ENCODE measurements at places on chromosomes 6 and 20.

GRCh38 chr20:32718749-32719348 is 24.4 kb downstream of the COMMD7 start:
- DNase-seq = no peak

DNA sequence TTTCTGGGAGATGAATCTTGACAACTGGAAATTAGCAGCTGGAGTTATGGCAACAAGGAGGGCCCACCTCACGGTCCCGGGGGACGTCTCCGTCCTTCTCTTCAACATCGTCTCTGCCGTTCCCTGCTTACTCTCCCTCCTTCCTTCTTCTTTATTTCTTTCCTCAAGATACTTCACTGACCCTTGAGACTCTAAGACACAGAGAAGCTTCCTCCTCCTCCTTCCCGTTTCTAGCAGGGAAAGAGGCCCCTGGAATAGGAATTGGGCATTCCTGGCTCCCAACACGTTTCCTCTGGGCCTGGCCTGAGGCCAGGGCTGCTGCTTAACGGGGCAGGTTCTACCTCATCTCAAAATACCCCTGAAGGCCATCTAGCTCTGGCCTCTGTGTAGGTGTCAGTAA is 189.9 kb upstream of the GMDS start:
- DNase-seq = no peak

DNA sequence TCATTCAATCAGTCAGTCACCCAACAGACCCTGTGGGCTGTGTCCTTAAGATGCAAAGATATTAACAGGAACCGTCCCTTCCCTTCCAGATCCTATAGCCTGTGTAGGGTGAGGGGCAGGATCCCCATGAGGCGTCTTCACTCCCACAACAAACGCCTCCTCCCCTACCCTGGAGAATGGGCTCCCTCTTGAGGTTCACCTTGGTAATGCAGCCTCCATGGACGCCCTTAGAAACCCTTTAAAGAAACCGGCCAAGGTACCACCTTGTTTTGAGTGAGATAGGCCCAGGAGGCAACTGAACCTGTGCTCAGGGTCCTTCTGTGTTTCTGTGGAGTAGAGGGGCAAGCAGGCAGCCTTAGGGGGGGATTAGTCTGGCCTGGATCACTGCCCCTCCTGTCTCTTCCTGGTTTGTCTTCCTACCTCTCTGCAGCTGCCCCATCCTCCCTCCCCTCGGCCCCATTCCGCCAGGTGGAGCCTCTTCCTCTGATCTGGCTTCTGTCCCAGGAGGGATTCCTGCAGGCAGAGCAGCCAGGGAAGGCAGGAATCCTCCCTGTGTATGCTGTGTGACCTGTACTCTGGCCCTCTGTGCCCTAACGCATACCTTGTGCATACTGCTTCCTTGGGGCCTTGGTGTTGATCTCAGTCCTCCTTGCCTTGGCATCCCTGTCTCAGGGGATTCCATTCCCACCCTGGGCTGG is 6.6 kb upstream of the GUCA1A start:
- peak; percentile 42 for DNase-seq

- DNase-seq = no peak
Observed at GRCh38 chr20:2135013-2135412, 33.4 kb downstream of the STK35 start.

GRCh38 chr20:52748285-52748932 is 223.7 kb upstream of the TSHZ2 start:
- DNase-seq = no peak

DNA sequence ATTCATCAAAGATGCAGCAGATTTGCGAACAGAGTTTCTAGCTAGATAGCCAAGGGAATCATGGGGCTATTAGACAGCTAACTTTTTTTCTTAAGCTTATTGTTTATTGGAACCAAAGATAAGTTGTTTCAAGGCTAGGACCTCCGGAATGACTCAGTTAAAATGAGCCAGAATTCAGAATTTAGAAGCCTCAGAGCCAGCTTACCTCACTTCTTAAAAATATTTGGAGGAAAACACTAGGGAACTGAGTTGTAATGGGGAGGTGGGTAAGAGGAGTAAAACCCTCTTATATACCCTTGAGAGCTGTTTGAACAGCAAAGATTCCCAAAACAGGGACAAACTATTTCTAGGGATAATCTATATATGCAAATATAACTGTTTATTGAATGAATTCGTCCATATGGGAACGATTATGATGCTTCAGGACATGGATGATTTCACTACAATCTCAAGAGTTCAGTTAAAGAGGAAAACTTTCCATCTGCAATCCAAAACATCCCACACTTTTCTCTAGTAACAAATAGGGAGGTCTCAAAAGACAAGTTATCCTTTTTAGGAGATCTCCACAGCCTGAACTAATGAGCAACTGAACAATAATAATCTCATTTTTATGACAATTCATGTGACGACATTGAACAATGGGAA is 12.6 kb upstream of the CARMIL1 start:
- no peak for DNase-seq

DNA sequence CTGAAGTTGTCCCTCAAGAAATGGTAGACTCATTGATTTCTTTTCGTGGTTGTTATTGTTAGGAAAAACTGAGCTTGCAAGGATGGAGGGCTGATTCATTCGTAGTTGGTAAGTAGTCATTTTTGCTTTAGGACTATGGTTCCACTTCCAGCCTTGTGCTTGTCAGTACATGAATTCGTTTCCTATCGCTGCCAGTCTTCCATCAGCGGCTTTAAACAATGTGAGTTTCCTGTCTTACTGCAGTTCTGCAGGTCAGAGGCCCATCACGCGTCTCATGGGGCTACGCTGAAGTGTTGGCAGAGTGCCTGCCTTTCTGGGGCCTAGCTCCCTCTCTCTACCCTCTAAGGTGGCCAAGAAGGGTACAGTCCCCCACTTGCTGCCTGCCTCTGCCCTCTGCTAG is 11.4 kb upstream of the MDFI start:
- no peak for DNase-seq

DNA sequence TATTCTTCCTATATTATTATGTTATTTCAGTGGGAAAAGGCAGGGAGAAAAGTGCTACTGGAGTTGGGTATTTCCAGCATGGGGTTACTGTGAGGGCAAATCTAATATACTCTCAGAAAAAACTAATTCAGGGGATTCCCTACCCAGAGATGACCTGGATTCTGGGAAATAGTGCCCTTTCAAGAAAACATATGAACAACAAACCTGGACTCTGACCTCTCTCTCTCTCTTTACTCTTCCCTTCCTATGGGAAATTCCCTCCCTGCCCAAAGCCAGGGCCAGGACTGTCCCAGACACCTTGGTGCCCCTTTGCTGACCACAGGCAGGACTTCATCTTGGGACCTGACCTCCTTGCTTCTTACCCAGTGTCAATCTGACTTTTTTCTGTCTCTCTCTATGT is 1.6 kb upstream of the UBD start:
- DNase-seq = no peak

- DNase-seq = no peak
Observed at GRCh38 chr6:105587349-105588122, 184.7 kb upstream of the PREP start.

- no peak for DNase-seq
Observed at GRCh38 chr6:119562168-119562567, 212.6 kb upstream of the MAN1A1 start.

DNA sequence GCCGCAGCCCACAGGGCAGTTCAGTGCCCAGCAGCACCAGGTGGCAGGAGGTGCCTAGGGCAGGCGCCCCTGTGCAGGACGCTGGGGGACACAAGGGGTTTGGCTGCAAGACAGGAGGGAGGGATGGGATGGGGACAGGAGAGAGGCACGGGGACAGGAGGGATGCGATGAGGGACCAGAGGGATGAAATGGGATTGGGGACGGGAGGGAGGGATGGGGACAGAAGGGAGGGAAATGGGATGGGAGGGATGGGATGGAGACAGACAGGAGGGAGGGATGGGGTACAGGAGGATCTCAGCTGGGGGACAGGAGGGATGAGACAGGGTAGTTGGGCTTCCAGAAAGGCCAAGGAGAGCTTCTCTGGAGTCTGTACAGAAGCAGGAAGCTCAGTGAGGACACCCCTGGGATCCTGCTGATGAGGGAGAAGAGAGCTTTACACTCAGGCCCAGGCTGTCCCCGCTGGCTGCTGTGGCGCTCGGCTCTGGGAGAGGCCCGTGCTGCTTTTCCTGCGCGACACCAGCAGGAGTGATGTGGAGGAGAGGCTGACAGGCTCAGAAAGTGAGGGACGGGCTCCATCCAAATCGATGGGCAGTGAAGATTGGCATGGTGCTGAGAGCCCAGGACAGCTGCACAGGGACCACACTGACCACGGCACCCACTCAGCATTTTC is 400.8 kb downstream of the SMOC2 start:
- no peak for DNase-seq

DNA sequence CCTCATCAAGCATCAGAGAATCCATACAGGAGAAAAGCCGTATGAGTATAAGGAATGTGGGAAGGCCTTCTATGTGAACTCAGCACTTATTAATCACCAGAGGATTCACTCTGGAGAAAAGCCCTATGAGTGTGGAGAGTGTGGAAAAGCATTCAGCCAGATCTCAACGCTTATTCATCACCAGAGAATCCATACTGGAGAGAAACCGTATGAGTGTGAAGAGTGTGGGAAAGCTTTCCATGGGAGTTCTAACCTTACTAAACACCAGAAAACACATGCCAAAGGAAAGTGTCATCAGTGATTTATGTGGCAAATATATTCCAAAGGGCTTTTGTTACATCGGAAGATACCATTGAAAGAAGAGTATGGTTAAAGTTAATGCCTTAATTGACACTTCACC is 25.4 kb downstream of the ZKSCAN8 start:
- DNase-seq = no peak

GRCh38 chr6:125300992-125301434 is 754 bp downstream of the HDDC2 start:
- no peak for DNase-seq

DNA sequence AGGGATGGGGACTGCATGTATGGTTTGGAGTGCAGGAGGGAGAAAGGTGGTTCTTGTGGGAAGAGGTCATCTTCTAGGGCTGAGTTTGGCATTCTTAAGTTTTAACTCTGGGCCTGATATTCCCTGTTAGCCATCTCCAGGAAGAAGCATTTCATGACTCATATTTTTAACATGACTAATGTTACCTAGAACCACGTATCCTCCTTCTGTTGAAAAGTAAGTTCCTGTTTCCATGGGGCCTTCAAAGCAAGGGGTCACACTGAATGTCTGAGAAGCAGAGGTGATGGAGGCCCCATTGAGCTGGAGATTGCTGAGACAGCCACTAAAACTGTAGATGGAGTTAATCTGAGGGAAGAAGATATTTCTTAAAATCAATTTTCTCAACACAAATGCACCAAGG is 30.2 kb downstream of the FAM229B start:
- DNase-seq = no peak

DNA sequence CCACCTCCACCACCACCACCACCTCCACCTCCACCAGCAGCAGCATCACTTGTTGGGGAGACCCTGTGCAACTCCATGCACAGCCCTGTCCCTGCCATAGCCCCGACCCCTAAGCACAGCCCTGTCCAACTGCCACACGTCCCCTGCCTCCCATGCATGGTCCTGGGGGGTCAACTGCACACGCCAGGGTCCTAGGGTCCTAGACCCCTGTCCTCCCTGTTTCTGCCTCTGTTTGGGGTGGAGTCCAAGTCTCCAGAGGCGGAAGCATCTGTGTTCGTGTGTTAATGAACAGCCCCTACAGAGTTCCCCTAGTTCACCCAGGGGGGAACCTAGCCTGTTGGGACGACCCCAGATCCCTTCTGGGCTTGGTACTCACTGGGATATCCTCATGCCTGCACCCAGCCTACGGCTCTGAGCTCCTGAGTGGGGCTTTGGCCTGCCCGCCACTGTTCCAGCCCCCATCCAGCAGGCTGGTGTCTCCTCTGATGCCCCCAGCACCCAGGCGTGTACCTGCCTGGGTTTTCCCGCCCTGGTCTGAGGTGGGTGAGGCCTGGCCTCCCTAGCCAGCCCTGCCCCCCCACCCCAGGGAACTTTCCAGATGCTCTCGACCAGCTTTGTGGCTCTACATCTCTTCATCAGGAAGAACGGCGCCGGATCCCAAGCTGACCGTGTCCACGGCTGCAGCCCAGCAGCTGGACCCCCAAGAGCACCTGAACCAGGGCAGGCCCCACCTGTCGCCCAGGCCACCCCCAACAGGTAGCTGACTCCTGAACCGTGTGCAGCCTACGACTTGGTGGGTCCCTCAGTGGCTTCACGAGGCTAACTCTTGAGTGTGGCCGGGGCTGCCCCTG is 2.5 kb upstream of the TNFRSF6B start:
- no peak for DNase-seq

- no peak for DNase-seq
Observed at GRCh38 chr6:153034139-153034538, 31.6 kb upstream of the MTRF1L start.

DNA sequence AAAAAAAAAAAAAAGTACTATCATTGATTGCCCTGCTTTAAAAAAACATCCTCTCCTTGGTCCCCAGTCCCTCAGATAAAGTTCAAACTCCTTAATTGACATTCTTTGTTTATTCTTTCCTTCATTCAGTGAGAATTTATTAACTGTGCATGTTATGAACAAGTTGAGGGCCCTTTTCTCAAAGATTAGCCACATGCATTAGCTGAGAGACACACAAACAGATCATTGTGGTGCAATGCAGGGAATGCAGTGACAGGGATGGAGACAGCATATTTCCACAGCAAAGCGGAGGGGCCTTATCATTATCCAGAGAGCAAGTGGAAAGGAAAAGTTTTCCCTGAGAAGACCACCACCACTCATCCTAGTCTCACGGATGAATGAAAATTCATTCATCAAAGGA is 21.9 kb upstream of the IPCEF1 start:
- no peak for DNase-seq

- DNase-seq = no peak
Observed at GRCh38 chr6:3390698-3391097, 66.2 kb downstream of the SLC22A23 start.

DNA sequence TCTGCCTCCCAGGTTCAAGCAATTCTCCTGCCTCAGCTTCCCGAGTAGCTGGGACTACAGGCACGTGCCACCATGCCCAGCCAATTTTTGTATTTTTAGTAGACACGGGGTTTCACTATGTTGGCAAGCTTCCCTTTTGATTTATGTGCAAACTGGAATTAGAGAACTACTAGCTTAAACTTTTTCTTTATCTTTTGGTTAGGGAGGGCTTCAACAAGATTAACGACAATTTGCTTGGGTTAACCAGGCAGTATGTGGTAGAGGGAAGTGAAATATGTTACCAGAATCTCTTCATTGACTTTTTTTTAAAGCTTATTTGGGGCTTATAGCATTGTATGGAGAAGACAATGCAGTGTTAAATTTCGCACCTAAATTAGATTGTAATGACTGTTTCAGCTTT is 9.0 kb downstream of the MYO6 start:
- DNase-seq = no peak

GRCh38 chr6:82017288-82017687 is 230.3 kb downstream of the IBTK start:
- no peak for DNase-seq

DNA sequence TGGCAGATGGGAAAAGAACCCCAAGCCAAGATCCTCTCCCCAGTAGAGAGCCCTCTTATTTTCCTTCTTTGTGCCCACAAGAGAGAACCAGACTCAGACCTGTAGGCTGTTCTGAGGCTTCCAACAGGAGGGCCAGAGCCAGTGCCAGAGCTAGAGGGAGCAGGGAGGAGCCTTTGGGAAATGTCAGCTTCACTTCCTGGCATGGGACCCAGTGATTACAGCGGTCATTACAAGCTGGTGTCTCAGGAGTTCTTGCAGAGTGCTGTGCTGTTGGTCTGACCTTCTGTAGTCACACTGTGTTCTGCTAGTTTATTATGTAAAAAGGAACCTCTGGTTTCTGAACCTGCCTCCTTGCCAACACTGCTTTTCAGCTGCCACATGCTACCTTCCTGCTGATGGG is 38.9 kb downstream of the STK35 start:
- DNase-seq = no peak
